Bone marrow (tissue), 2 donors: ENCODE measurements at places on chromosomes 12 and 14.

DNA sequence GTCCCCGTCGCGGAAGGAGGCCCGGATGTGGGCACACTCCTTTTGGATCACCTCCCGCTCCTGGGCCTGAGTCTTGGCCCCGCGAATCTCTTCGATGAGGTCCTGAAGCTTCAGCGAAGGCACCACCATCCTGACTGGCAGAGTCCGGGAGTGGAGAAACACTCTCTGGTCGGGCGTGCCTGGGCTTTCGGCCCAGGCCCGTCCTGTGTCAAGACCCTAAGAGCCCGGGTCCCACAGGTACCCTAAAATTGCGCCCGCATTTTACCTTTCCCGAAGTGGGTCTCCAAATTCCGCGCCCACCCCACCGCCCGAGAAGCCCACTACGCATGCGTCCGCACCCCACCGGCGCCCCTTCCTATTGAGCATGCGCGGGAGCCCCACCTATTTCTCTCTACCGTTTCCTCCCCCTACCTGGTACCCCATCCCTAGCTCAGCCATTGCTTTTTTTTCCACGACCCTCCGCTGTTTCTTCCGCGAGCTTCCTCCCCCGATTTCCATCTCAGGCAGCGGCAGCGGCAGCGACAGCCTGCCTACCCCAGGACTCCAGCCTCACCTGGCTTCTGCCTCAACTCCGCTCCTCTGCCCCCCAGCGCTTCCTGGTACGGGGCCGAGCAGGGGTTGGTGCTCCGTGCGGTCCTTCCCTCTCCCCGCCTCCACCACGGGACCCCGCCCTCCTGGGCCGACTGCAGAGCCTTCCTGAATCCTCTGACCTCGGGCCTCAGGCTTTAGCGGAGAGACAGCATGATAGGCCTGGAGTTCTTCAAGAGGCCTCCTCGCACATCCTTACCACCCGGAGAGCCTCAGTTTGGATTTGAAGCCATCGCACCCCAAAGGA, at the start of gene AP1G2:
Gene AP1G2, minus strand, starts transcription at position 606 of the 835 bp plus-strand sequence. Its CDS starts 477 bp downstream, at position 129.
- DNase-seq: peak; percentile 75

DNA sequence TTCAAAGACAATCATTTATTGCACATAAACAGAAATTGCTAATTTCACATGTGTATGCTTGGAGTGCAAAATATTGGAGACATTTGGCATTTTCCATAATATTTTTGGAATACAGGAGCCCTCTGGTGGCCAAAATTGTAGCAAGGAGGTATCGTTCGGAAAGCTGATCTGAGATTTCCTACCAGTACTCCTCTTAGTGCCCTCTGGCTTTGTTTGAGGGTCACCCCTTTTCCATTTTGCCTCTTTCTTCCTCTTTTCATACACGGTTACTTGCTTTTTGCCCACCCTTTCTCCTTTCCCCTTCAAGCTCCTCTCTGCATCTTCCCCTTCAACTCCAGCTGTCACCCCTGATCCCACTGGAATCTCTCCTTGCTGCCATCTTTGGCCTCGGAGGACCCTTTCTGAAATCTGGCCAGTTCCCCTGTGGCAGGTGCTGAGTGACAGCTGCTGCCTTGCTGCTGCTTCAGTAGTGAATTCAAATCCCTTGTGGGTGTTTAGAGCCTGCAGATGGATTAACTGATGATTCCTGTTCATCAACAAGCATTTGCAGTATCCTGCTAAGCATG, 164.6 kb upstream of the PARP11 start:
- DNase-seq: no peak

GRCh38 chr12:97560350-97560749, 97.7 kb downstream of the RMST start:
- DNase-seq: no peak

DNA sequence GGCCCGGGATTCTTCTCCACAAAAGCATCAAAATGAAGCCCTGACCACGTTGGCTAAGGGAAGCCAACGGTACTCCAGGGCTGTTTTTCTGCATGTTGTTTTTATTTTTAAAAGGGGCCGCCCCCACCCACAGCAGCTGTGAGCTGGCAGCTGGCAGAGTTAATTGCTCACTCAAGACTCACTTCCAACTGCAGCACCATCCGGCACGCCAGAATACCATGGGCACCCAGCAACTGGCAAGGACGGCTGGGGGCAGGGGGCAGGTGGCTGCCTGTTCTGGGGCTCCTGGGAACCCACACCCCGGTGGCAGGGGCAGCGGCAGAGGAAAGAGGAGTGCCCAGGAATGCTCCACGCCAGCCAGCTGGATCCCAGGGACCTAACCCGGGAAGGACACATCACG, 44.3 kb downstream of the NCOR2 start:
- DNase-seq: no peak

GRCh38 chr14:88482524-88482923, 72.3 kb downstream of the PTPN21 start:
- no peak for DNase-seq

GRCh38 chr12:127822809-127823411, 444.1 kb upstream of the TMEM132C start:
- DNase-seq: no peak

- no peak for DNase-seq
Observed at GRCh38 chr12:65279369-65280112, 1.1 kb downstream of the MSRB3 start.

GRCh38 chr12:3092764-3093163, 15.6 kb downstream of the TSPAN9 start:
- no peak for DNase-seq

DNA sequence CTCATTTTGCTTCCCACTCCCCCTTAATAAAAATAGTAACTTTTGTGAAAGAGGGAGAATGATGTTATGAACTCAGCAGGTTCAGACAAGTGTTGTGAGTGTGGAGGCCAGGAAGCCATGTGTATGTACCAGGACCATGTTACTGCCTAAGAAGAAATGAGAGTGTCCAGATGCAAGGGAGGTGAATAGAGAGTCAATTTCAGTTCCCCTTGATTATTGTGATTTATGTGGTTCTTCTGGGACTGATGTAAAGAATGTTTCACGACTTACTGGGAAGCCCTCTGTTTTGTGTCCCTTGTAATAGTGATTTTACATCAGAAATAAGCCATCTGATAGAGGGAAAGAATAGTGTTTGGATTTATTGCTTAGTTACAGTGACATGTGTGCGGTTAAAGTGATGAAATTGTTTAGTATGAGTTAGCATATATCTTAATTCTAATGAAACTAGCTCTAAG, 32.5 kb downstream of the FBXO34 start:
- no peak for DNase-seq

DNA sequence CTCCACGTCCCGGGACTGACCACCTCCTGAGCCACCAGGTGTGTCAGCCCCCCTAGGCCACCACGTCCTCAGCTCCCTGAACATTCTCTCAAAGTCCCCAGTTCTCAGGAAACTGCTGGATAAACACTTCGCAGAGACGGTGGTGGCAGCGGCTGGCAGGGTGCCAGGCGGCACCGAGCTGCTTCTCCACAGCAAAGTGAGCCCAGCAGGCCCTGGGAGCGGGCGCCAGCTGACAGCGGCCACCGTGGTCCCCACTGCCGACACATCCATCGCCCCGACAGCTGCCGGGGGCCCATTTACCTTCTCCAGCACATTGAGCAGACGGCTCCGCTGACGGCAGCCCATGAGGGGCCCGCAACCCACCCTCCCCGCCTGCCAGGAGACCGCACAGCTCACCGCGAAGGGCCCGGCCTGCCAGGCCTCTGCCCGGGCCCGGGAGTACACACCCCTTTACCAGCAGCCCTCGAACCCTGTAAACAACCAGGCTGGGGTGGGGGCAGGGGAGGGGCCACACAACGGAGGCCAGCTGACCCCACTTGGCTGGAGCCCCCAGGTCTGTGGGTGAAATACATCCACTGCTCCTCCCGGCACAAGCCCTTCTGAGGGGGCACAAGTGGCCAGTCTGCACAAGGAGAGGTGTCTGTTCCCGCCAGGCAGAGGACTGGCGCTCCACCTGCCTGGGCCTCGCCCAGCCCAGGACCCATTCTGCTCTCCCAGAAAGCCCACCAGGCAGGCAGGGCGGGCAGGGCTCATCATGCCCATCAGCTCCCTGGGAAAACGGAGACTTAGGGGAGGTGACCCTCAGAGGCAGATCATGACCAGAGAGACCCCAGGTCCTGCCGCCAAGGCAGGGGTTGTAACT, 10.5 kb downstream of the AKT1 start:
- no peak for DNase-seq

GRCh38 chr12:92785563-92785950, 82.8 kb downstream of the PLEKHG7 start:
- no peak for DNase-seq

- no peak for DNase-seq
Observed at GRCh38 chr12:102689701-102690100, 209.3 kb upstream of the IGF1 start.

GRCh38 chr14:75675265-75675960, 14.4 kb downstream of the TTLL5 start:
- no peak for DNase-seq

- no peak for DNase-seq
Observed at GRCh38 chr14:89660166-89660565, 243.1 kb upstream of the FOXN3 start.

GRCh38 chr12:132161036-132161781, 17.0 kb downstream of the NOC4L start:
- no peak for DNase-seq

- DNase-seq: peak; percentile 5
Observed at GRCh38 chr12:76790564-76791552, 26.9 kb downstream of the ZDHHC17 start.

GRCh38 chr14:22039938-22040780, 366.5 kb upstream of the OR4E1 start:
- DNase-seq: no peak

DNA sequence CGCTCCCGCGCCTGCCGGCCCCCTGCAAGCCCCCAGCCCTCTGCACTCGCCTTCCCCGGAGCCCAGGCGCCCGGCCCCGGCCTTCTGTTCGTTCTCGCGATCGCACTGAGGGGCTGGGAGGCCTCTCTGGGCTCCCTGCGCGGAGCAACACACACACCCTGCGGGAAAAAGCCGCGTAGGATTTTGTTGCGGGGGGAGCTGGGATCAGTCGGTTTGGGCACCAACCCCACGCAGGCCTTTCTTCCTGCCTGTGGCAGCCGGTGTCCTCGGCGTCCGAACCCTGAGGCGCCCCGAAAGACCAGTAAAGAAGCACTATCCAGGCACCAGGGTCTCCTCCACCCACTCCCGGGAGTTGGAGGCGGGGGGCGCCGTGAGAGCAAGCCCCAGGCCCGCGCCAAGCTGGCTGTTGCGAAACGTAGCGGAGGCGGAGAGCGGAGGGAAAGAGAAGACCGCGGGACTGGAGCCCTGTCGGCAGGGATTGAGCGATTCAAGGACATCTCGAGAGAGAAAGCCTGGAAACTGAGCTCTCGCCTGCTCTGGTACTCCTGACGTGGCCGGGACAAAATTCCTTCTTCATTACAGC, 1.9 kb upstream of the HOXC5 start:
- no peak for DNase-seq

DNA sequence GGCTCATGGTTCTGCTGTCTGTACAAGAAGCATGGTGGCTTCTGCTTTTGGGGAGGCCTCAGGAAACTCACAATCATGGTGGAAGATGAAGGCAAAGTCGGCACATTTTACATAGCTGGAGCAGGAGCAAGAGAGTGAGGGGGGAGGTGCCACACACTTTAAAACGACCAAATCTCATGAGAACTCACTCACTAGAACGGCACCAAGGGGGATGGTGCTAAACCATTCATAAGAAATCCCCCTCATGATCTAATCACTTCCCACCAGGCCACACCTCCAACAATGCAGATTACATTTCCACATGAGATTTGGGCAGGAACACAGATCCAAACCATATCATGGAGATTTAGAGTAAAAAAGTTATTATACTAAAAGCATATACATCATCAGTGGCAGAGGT, 13.6 kb upstream of the LEMD3 start:
- DNase-seq: no peak

DNA sequence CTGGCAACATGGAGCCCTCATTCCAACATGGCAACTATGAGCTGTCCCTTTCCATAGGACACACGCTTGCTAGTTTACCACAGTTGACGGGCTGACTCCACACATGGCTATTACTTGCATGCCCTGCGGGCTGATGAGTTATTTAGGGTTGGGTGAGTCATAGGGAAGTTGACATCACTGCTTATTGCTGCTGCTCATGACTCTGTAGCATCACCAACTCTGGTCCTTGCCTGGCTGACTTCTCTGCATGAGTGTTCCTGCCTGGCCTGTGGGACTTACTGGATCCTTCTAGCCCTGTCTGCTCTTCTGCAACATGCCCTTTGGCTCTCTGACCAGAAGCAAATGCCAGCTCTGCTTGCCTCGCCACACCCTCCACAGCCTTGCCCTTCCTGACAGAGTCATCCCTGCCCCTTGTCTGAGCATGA, 199.5 kb downstream of the ANO6 start:
- DNase-seq: peak; percentile 9

DNA sequence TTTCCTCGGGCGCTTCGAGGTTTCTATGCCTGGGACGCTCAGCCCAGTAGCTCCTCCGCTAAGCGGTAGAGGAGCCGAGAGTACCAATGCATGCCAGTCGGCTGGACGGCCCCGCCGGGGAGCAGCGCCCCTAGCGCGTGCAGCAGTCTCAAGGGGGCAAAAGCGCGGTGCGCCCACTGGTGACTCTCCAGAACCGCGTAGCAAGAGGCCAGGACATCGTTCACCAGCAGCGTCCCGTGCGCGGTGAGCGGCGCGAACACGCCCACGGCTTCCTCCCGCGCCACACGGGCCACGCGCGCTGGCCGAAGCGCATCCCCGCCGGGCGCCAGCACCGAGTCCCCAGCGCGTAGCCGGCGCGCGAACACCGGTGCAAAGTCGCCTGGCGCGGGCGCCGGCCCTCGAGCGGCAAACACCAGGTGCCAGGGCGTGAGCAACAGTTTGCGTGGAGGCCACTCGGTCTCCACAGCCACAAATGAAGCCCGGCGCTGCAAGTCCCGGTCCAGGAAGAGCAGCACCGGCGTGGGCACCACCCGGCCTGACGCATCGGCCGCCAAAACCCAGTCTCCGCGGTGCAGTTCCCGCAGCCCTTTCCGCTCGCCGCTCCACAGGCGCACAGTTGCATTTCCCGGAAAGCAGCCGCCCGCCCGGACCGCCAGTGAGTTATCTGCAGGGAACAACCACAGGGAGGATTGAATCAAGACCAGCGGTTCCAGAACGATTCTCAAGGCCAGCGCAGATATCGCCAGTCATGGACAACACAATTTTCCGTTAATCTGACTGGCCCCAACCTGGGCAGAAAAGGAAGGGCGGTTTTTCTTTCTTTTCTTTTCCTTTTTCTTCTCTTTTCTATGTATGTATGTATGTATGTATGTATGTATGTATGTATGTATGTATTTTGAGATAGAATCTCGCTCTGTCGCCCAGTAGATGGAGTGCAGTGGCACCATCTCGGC, 4.5 kb downstream of the DHH start:
- DNase-seq: peak; percentile 18

DNA sequence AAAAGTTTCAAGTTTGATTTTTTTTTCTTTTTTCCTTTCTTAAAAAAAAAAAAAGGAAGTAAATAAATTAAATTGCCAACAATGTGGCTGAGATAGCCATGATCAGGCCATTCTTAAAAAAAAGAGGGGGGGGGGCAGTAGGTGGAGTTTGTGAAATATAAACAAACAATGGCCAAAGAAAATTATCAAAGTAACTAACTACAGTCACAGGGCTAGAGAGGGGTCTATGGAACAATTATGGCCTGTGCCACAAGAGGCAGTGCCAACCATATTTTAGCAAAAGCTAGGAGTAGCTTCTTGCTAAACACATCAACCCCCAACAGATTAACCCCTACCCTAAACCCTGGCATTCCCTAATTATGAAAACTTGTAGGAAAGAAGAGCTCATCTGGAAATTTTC, 16.2 kb upstream of the SMARCC2 start:
- DNase-seq: no peak

- DNase-seq: no peak
Observed at GRCh38 chr12:79370021-79370420, 320.7 kb downstream of the PAWR start.

GRCh38 chr12:18224745-18225144, 36.6 kb upstream of the PIK3C2G start:
- no peak for DNase-seq
